Glutamatergic neuron (in vitro differentiated cells): ENCODE measurements at places on chromosomes 6 and 20.

DNA sequence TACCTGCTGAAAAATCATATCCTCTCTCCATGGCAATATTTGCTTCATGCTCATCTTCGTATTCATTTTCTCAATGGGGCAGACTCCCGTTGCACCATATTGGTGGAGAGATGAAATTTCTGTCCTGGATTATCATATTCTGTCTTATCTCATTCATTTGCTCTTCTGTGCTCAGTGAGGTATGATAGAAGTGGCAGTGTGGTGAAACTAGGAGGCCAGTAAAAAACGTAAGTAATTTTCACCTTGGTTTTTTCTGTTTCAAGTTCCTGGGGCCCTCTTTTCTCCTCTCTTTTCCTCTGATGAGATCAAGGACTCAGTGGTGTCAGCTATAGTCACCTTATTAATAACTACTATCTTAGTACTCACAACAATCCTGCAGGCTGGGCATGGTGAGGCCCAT is 182.5 kb upstream of the HDAC2 start:
- DNase-seq = no peak

- DNase-seq = no peak
Measured at GRCh38 chr6:127267646-127268625, 1.3 kb downstream of the RNF146 start.

DNA sequence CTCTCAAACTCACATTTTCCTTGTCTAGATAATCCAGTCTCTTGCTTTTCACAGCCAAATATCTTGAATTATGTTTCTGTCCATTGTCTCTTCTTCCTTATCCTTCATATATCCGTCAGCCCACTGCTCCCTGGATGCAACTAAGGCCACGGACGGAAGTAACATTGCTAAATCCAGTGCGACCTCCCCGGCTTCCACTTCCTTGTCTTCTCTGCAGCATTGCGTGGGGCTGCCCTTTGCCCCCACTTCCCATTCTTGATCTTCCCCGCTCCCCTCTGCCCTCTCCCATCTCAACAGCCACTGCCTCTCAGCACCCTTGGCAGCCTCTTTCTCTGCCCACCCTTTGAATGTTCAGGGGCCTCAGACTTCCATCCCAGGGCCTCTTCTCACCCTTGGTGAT is 190.4 kb upstream of the UST start:
- DNase-seq = no peak

GRCh38 chr20:1866834-1867233 is 28.4 kb upstream of the SIRPA start:
- no peak for DNase-seq

DNA sequence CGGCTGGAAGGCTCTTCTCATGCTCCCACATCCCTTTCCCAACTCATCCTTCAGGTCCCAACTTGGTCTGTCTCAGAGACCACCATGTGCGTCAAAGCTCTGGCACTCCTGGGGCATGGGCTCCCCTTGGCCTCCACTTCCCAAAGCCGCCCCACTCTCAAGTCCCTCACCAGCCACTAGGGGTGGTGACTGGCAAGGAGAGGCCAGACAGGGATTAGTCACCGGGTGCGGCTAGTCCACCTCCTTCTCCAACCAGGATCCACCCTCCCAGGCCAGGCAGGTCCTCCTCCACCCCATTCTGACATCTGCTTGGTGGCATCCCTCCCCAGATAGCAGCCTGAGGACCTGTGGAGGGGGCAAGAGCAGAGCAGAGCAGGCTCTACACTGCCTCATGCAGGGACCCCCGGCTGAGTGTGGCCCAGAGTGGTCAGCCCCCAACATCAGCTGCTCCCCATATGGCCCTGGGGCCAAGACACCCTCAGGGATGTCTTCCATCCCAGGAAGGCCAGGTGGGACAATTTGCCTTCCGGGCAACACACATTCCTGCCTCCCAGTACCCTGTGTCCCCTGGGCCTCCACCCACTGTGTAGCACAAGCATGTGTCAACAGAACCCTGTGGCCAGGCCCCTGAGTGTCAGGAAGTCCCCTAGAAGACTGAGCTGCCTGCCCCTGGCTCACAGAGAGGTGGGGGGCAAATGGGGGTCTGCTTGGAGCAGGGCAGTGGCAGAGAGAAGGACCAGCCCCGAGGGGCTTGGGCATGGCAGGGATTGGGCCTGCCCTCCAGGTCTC is 29.2 kb downstream of the YTHDF1 start:
- no peak for DNase-seq

- DNase-seq = peak; percentile 39
Measured at GRCh38 chr6:46555129-46555528, 63.9 kb upstream of the RCAN2 start.

DNA sequence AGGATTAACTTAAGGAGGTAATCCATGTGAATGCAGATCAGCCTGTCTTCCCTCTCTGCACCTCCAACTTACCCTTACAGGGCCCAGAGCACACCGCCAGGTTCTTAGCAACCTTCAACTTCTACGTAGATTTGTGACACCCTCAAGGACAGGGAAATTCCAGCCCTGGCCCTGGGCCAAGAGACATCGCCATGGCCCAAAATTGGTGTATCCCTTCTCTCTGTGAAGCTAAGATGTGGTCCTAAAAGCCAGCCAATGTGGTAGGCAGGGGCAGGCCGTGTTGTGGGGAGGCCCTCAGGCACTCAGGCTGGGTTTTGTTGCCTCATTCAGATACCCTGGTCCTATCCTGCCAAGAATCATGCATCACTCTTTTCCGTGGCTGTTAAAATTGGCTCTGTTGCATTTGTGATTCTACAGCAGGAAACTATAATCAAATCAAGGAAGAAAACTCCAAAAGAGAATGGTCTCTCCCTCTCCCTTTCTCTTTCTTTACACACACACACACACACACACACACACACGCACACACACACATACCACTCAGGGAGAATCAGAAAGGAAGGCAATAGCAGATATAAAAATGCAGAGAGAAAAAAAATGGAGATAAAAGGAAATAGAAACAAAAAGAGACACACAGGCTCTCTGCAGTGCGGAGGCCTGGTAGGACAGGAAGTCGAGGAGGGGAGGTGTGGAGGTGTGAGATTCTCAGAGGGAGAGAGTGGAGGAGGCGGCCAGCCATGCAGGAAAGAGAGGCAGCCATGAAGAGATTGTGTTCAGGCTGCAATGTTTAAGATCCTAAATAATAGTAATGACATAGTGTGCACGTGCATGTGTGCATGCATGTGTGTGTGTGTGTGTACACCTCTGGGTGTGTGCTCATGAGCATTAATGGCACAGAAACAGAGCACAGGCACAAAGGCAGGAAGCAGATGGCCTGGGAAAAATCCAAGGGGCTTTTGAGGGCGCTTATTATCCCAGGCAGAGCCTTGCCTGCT is 201.8 kb upstream of the LRFN2 start:
- no peak for DNase-seq
